Right atrium auricular region (tissue), 2 donors: ENCODE measurements at places on chromosomes 7 and 10.

DNA sequence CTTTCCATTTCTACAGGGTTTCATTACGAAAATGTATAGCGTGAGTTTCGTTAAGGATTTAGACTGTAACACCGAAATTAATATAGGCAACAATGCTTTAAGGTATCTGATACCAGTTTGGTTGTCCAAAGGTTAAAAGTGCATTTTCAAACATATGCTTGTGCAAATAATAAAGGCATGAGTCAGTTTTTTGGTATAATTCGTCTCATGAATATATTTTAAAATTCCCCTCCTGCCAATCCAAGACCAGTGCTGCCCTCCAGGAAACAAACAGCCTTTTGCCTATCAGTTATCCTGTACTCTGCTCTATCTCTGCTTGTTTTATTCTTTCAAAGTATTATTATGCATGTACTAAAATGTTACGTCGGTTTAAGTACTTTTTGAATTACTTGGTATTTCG is 2.0 kb downstream of the LCOR start:
- no peak for DNase-seq

- DNase-seq: no peak
These were observed 515.3 kb downstream of the AUTS2 start for GRCh38 chr7:70113536-70113935.

- no peak for DNase-seq
These were observed 19.8 kb downstream of the VOPP1 start for GRCh38 chr7:55552320-55553023.

DNA sequence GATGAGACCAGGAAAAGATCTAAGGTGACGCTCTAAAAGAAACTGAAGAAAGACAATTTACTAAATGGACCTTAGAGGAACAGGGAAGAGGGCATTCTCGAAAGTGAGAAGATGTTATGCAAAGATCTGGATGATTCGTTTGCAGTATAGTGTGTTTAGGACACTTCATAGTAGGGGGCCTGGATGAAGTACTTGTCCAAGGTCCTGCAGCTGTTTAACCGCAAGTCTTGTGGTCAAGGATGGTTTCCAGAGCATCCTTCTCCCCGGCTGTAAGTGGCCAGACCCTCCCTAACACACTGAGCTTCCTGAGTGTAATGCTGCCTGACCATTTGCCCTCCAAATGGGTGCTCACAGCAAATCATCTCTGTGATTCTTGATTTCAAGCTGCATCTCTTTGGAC is 101.6 kb downstream of the XPNPEP1 start:
- no peak for DNase-seq

GRCh38 chr7:106139265-106140251 is 27.4 kb upstream of the SYPL1 start:
- DNase-seq: no peak

GRCh38 chr7:92528958-92529264 is 316 bp downstream of the RBM48 start:
- DNase-seq: no peak

GRCh38 chr7:80467069-80467468 is 44.8 kb downstream of the GNAT3 start:
- DNase-seq: no peak

DNA sequence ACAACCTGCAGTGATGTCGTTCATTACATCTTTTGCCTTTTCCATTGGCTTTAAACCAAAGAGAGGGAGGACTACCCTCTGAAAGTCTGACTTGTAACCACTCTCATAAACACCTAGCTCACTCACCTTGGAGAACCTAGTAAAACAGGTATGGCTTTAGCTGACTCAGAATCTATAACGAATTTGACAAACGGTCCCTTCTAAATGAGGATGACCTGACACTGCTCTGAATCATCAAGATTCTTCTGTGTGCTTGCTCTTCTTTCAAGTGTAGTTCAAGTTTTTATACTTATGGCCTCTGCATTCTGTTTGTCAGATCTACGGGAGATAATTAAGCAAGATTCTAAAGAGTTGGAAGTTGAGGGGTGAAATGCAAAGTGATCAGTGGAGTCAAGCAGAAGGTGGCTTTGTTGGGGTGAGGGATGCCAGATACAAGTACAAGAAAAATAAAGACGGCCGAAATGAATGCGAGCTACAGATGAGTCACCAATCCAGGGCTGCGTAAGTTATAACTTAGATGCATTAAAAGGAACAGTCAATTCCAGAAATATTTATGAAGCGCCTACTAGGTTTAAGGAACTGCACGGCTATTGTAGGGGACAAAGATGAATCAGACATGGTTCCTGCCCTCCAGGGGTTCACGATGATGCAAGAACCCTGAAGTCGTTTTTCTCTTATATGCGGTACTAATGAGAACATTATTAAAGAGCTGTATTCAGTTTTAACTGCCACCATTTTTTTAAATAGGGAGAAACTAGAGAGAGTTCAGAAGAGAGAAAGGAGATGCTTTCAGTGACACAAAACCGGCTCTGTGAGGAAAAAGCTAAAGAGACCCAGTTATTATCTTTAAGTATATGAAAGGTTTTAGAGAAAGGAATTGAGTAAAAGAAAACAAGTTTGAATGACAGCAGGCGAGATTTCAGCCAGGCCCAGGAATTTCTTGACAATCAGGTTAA is 6.5 kb downstream of the HIPK2 start:
- DNase-seq: no peak

- DNase-seq: no peak
These were observed 337.4 kb downstream of the PRPF18 start for GRCh38 chr10:13924040-13924725.

DNA sequence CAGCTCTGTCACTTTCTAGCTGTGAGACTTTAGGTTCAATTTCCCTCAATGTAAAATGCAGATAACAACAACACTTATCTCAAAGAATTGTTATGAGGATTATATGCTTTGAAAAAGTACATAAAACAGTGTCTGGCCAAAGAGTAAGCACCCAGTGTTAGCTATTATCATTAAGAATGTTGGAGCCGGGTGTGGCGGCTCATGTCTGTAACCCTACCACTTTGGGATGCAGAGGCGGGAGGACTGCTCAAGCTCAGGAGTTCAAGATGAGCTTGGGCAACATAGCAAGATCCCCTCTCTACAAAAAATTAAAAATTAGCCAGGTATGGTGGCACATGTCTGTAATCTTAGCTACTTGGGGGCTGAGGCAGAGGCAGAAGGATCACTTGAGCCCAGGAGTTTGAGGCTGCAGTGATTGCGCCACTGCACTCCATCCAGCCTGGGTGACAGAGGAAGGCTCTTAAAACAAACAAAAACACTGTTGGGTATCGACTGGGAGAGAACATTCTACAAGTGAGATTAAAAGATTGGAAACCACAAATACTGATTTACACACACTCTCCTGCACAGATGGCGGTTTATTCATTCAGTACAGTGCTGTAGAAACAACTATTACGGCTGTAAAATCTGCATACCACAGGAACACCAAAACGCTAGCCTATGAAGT is 107.3 kb downstream of the PROSER2 start:
- DNase-seq: no peak

GRCh38 chr7:138491612-138492386 is 31.7 kb downstream of the TRIM24 start:
- no peak for DNase-seq

- DNase-seq: no peak
These were observed 389.1 kb upstream of the COBL start for GRCh38 chr7:51705701-51706100.

GRCh38 chr7:139942636-139943035 is 113.6 kb downstream of the TBXAS1 start:
- DNase-seq: no peak

- DNase-seq: no peak
These were observed 5.8 kb upstream of the SLC13A4 start for GRCh38 chr7:135733603-135734342.

GRCh38 chr10:58843760-58844159 is 331.1 kb downstream of the BICC1 start:
- DNase-seq: no peak

GRCh38 chr7:137990251-137990941 is 11.5 kb downstream of the CREB3L2 start:
- DNase-seq: no peak

DNA sequence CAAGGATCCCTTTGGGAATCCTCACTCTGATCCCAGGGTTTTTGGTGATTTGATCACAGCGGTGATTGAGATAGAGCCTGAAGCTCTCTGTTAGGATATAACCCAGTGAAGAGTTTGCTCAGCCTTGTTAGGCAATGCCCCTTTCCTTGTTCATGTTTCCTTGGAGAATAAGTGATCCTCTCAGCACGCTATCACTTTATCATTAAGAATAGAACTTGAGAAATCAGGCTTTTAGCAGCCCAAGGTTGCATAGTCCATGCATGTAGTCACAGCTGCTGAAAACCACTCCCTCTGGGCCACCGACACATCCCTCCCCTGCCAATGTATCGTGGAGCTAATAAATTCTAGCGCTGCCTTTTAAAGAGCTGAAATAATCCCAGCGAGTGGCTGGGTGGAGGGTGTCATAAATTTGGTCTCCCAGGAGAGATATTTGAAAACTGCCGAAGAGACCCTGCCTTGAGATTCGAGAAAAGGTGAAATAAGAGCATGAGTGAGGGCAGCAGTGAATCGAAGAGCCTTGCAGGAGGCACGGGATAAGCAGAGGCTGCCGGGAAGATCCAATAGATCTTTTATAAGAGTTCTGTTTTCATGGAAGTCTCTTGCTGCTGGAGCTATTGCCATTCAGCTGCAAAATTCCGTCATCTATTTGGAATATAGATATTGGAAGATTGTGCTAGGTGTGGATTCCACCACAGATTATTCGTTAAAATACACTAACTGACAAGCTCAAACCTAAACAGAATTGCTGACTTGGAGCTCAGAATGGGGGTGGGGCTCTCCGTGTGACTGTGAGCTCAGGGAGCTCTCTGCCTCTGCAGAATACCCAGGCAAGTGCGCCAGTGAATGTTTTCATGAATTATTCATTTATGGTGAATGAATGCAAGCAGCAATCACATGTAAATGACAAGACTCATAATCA is 249.8 kb downstream of the TRIL start:
- DNase-seq: no peak

GRCh38 chr7:154867068-154867467 is 135.9 kb downstream of the PAXIP1 start:
- no peak for DNase-seq

DNA sequence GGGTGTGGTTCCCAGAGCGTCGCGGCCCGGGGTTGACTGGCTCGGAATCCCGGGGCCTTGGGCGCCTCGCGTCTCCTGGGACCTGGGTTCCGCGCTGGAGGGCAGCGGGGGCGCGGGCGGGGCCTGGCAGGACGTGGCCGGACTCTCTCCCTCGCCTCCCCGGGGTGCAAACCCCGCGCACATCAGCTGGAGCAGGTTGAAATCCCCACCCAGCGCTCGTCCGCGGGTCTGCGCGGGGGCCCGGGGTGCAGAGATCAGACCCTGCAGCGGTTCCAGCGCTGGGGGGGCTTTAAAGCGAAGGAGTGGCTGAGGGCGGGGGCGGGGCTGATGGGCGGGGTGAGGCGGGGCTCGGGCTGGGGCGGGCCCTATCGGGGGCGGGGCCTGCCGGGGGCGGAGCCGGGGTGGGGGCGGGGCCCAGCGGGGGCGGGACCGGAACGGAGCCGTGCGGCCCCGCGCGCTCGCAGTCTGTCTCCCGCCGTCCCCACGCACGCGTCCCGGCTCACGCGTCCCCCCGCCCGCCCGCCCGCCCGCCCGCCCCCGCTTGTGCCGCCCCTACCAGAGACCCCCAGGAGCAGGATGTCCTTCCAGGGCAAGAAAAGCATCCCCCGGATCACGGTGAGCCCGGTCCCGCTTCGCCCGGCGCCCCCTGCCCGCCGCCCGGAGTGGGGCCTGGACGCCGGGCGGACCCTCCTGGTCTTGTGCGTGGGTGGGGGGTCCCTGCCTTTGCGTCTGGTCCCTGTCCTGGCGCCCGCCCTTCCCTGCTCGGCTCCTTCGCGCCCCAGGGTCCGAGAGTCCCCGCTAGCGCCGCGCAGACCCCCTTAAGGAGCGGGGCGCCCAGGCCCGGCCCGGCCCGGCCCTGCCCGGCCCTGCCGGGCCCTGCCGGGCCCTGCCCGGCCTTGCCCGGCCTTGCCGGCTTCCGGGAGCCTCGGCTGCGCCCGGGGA is at the start of gene DPYSL4:
TSS of gene DPYSL4 (plus strand) at position 461 of the 942 bp plus-strand sequence. CDS start at position 577, 116 bp downstream.
- no peak for DNase-seq

GRCh38 chr10:23439452-23439960 is 631 bp downstream of the OTUD1 start:
- DNase-seq: no peak

- DNase-seq: no peak
These were observed 31.9 kb upstream of the OPTN start for GRCh38 chr10:13068071-13068470.

GRCh38 chr7:73811760-73812168 is 19.0 kb upstream of the CLDN4 start:
- peak; percentile 72 for DNase-seq

DNA sequence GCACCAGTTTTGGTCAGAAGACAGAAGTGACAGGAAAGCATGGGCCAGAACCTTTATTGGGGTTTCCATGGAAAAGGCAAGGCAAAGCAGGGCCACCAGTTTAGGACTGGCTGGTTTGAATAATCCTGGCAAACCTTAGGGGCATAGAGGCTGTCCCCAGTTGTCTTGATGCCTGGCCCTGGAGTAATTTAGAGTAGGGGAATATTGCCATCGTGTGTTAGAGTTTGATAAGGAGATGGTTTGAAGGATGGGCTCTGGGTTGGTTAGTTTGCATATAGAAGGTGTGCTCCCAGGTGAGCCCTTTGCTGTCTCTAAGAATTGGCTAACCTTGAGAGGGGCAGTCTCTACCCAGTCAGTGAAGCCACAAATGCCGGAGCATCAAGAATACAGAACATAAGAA is 79.6 kb downstream of the ZNF777 start:
- DNase-seq: no peak

GRCh38 chr7:138195151-138195571 is 118.9 kb downstream of the AKR1D1 start:
- no peak for DNase-seq

DNA sequence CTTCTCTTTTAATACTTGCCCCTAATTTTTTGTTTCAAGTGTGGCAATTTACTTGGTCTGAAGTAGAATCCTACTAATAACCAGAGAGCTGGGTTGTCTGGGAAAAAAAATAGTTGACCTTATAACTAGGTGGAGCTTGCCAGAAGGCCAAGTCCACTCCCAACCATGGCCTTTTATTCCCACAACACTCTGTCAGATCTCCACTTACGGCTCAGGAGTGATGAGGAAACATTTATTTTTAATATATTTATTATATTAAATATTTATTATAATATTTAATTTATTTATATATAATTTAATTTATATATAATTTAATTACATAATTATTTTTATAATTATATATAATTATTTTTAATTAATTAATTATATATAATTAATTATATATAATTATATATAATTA is 58.8 kb downstream of the TSPAN12 start:
- no peak for DNase-seq

- DNase-seq: no peak
These were observed 124.5 kb downstream of the MYOF start for GRCh38 chr10:93357680-93358079.
